ENCODE measurements at places on chromosomes 3 and 15.

GRCh38 chr3:29430558-29430971 is 149.7 kb downstream of the RBMS3 start:
- DNase-seq, result no peak

DNA sequence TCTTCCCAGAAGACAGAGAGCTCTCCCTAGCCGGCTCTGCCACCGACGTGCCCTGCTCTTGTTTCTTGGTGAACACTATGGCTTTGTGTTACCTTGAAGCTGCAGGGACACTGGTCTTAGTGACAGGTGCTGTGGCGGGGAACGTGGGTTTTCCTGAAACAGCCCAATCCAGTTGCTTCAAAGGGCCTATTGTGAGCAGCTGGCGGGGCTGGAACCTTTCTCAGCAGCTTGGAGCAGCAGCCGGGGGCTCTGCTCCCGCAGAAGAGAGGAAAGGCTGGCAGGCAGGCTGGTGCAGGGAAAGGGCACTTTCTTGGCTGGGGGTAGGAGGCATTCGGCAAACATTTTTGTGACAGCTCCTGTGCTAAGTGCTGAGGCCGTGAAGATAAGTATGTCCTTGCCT is 12.8 kb downstream of the MYZAP start:
- DNase-seq, result peak; percentile 51

DNA sequence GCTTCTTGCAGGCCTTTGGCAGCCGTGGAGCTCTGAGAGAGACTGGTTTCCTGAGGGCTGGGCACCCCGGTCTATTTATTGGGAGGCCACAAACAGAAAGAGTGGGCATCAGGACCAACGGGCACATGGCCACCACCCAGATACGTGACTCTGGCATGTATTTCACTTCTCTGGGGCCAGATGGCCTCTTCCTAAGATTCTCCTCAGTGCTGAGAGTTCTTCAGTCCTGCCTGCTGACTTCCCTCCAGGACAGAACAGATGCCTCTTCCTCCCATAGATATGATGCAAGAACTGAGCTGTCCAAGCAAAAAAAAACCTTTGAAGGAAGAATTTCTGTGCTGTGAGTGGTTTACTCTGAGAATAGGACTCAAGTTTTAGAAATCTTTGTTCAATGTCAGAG is 107.7 kb downstream of the IGF2BP2 start:
- DNase-seq, result no peak

GRCh38 chr3:14524311-14524711 is 15.8 kb downstream of the GRIP2 start:
- peak; percentile 30 for DNase-seq

GRCh38 chr3:23921052-23921511 is 4.2 kb downstream of the RPL15 start:
- DNase-seq, result no peak

- DNase-seq, result no peak
Measured at GRCh38 chr15:27412415-27412814, 441.4 kb downstream of the GABRG3 start.

DNA sequence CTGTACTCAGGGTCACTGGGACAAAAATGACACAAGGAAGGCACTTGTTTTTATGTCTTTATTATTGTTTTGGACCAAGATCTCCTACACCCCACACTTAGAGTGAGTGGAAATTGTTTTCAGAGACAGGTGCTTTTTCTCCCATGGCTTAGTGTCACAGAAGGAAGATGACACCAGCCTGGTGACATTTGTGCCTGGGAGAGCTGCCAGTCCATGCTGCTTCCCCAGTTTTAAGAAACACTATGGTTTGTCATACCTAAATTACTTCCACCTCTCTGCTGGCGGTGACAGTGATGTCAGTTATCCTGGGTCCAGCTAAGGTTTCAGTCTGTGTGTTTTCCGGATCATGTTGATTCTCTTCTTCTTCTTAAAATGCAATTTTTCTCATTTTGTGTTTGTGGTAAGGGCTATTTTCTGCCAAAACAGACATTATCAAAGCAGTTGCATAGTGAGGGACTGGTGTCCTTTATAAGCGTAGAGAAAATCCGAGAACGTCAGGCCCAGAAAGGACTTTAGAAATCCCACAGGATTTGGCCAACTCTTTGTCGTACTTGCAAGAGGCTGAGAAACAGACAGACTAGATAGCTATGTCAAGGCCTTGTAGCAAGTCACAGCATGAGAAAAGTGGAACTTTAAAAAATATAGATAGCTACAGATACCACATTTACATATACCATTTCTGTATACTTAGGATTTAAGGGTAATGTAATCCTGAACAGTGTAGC is 149.5 kb downstream of the TP63 start:
- DNase-seq, result no peak

GRCh38 chr15:50873935-50874361 is 34.5 kb upstream of the AP4E1 start:
- no peak for DNase-seq

DNA sequence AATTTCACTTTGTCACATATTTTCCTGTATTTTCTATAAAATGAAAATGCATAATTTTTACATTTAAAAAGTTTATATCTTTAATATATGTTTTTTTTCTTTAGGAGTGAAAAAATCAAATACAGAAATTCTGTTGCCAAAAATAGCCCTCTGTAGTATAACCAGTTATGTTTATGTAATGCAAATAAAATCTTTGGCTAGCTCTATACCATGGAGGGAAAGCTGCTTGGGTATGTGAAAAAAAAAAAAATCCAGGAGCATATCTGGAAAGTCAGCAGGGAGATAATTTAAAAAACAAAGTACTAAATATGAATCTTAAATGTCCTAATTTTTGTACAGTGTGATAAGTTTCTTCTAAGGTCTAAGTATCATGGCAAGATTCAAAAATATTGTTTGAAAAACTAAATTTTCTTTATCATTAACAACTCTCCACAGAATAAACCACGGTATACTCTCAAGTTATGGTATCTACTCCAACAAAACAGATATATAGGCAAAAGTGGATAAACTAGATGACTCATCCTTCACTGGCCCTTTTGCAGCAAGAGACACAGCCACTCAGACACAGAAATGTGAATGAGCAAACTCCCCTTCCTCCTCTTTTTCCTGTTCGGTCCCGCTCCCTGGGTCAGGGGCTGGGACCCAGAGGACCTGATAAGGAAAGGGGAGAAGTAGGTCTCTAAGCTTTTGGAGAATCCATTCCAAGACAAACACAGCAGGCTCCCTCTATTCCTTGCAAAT is 66.6 kb downstream of the PDZRN3 start:
- DNase-seq, result no peak

- no peak for DNase-seq
Measured at GRCh38 chr3:141386611-141387111, 18.4 kb downstream of the ZBTB38 start.

- no peak for DNase-seq
Measured at GRCh38 chr3:192817506-192817905, 90.2 kb upstream of the FGF12 start.

- no peak for DNase-seq
Measured at GRCh38 chr3:6771171-6771570, 89.7 kb upstream of the GRM7 start.

GRCh38 chr3:111616417-111617105 is 21.4 kb upstream of the ZBED2 start:
- DNase-seq, result no peak

DNA sequence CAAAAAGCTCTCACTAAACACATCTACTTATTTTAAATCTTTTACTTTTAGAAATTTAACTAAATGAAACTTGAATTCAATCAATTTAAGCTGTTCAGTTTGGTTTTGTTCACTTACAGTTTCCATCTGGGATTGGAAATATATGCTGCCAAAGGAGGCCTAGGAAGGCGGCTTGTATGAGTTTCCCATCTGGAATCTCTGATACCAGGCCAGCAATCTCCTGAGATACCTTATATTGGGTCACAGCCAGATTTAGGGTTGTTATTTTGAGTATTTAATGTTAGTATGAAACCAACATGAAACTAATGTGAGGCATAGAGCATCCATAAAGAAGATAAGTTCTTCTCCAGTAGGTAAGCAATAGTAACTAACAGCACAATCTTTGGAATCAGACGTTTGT is 94.6 kb downstream of the GMNC start:
- no peak for DNase-seq

DNA sequence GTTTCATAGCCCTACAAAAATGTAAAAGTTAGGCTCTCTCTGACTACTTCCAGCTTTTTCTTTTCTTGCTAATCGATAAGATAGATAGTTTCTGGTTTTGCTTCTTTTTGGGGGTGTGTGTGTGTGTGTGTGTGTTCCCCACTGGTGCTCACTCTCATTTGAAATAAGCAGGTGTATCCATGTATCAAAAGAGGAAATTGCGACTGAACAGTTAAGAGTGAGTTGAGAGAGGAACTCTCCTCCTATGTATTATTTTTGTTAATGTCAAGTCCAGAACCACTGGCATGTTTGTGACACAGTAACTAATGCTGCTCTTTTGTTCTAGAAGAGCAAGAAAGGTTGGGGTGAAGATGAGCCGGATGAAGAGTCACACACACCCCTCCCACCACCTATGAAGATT is 96.7 kb upstream of the UMPS start:
- DNase-seq, result no peak

All from SW480 (cell line).